ENCODE measurements at places on chromosomes 7 and 10.

GRCh38 chr10:48456808-48457761, 147.8 kb downstream of the ARHGAP22 start:
- DNase-seq = no peak

GRCh38 chr10:132336064-132336746, 4.2 kb downstream of the LRRC27 start:
- DNase-seq = no peak

GRCh38 chr7:110557-111232, 81.7 kb upstream of the FAM20C start:
- no peak for DNase-seq

DNA sequence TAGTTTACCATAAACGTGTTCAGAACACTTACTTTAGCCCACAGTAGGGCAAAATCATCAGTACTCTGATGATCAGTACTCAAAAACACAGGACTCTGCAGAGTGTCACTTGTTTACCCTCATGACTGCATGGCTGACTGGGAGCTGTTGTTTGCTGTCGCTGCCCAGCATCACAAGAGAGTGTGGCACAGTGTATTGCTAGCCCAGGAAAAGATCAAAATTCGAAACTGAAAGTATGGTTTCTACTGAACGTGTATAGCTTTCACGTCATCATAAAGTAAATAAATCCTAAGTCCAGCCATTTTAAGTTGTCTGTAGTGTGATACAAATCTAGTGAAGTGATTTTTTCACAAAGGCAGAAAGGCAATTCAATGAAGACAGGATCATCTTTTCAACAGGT, 184.6 kb downstream of the RAMP3 start:
- no peak for DNase-seq

- no peak for DNase-seq
These were observed 332.6 kb downstream of the TNS3 start for GRCh38 chr7:47249361-47249760.

GRCh38 chr7:119413314-119413805, 859.6 kb upstream of the KCND2 start:
- DNase-seq = no peak

- DNase-seq = no peak
These were observed 87.9 kb upstream of the RNF148 start for GRCh38 chr7:122790591-122790990.

GRCh38 chr7:47506382-47507339, 75.2 kb downstream of the TNS3 start:
- no peak for DNase-seq

DNA sequence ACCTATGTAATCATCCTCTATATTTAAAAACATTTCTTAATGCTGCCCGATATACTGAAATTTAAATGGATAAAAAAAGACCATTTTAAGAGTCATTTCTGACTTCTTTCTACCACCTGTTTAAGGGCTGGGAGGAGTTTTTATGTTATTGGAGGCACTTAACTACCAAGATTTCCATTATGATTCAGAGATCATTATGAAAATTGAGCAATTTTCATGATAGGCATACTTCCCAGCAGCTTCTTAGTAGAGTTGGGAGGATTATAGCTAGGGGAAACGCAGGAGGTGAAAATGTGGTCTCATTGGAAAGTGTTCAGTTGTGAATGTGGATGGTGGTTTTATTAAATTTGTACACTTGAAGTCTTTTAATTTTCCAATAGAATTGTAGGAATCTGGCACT, 28.4 kb upstream of the FAM204A start:
- no peak for DNase-seq

DNA sequence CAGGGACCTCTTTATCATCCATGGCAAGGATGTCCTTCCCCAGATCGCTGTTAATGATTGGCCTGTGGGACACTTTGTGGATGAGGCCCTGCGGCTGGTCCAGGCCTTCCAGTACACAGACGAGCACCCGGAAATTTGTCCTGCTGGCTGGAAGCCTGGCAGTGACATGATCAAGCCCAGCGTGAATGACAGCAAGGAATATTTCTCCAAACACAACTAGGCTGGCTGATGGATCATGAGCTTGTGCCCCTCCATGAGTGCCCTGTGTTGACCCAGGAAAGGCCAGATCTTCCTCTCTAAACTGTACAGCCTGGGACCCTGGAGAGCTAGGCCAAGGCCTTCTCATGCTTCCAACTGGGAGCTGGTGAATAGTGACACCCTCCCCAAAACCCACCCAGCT, 124.1 kb downstream of the CUL2 start:
- no peak for DNase-seq

- DNase-seq = no peak
These were observed 7.7 kb downstream of the PON1 start for GRCh38 chr7:95316588-95316987.

GRCh38 chr7:119270644-119271043, 1002.3 kb upstream of the KCND2 start:
- no peak for DNase-seq

GRCh38 chr7:146411975-146412374, 295.4 kb downstream of the CNTNAP2 start:
- DNase-seq = no peak

GRCh38 chr10:11871466-11871865, 48.3 kb downstream of the PROSER2 start:
- peak; percentile 34 for DNase-seq

DNA sequence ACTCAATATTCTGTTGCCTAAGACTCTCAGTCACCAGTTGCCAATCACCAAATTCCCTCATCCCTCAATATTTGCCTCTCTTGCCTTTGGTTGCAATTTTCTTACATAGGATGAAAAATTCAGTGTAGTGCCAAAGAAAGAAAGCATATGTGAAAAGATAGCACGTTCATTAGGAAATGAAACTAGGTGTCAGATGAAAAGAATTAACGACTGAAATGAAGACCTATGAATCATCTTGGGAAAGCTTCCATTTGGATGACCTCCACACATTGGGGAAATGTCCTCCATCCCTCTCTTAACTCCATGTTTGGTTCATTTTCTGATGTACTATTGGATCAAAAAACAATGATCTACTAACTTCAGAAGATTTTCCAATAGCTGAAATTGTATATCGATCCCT, 145.1 kb upstream of the MEOX2 start:
- no peak for DNase-seq
